HL-60 (cell line): ENCODE measurements at places on chromosomes 5 and 9.
A peak's percentile ranks its signal among the peaks of the same experiment; 100 is the strongest.

- DNase-seq = no peak
These were observed 567.1 kb downstream of the CSNK1G3 start for GRCh38 chr5:124079062-124079461.

DNA sequence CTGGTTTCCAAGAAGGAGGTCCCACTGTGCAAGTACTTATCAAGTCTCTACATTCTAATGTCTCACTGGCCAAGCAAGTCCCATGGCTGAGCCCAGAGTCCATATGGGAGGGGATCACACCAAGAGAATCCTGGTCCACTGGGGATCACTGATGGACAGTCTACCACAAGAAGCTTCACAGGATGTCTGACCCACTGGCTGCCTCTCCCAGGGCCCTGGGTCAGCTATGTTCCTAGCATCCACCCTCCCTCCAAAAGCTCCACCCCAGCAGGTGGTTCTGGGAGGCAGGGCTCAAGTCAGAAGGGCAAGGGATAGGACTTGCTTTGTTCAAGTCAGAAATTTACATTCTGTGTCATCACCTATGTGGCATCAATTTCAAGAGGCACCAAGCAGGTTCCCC lies 508.5 kb downstream of the BNC2 start:
- no peak for DNase-seq

GRCh38 chr9:114850871-114851270 lies 45.0 kb upstream of the TNFSF15 start:
- DNase-seq = no peak

GRCh38 chr9:34591248-34591916 lies 1.9 kb upstream of the CNTFR start:
- peak; percentile 57 for DNase-seq

- DNase-seq = no peak
These were observed 192.3 kb upstream of the GLRA1 start for GRCh38 chr5:152116934-152117333.

DNA sequence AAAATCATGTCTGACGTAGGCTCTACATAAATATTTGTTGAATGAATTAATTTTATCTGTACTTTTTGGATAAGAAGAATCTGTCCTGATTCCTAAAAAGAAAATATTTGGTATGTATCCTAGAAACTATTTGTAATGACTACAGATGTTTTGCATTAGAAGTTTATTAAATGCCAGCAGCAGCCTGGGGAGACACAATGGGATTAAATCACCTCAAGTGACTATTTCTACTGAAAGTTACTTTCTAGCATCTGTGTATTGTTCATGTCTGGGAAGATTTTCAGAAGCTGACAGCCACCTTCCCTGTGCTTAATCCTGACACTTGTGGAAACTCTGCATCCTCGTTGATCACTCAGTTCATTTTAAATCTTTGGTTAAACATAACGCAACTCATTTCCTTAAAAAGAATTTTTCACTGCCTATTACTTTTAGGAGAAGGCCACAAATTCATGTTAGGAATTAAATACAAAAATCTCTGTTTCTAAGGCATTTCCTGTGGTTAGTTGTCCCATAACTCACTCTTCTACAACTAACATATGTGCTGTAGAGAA lies 209.3 kb upstream of the PPP1R2B start:
- DNase-seq = no peak

DNA sequence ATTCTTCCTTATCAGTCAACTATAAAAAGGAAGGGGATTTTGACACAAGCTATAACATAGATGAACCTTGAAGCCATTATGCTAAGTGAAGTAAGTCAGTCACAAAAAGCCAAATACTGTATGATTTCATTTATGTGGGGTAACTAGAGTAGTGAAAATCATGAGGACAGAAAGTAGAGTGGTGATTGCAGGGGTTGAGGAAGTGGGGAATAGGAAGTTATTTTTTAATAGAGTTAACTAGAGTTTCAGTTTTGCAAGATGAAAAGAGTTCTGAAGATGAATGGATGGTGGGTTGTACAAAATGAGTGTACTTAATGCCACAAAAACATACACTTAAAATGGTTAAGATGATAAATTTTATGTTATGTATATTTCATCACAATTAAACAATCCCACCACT lies 65.4 kb upstream of the FAM174A start:
- no peak for DNase-seq

DNA sequence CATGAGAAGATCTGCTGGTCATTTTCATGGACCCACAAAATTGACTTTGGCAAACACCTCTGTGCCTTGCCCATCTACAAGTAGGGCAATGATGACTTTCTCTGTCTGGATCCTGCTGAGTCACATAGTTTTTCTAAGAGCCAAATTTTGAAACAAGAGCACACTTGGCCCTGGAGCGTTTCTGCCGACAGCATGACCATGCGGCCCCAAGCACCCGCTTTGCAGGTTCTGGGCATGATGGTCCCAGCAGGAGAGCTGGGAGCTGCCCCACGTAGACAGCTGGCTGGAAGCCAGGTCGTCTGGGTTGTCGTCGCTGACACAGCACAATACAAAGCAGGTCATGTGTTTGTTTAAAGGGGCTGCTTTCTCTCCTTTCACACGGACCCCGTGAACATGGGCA lies 159.8 kb downstream of the SYK start:
- DNase-seq = no peak

- peak; percentile 15 for DNase-seq
These were observed 171.3 kb downstream of the GDNF start for GRCh38 chr5:37668524-37669047.

DNA sequence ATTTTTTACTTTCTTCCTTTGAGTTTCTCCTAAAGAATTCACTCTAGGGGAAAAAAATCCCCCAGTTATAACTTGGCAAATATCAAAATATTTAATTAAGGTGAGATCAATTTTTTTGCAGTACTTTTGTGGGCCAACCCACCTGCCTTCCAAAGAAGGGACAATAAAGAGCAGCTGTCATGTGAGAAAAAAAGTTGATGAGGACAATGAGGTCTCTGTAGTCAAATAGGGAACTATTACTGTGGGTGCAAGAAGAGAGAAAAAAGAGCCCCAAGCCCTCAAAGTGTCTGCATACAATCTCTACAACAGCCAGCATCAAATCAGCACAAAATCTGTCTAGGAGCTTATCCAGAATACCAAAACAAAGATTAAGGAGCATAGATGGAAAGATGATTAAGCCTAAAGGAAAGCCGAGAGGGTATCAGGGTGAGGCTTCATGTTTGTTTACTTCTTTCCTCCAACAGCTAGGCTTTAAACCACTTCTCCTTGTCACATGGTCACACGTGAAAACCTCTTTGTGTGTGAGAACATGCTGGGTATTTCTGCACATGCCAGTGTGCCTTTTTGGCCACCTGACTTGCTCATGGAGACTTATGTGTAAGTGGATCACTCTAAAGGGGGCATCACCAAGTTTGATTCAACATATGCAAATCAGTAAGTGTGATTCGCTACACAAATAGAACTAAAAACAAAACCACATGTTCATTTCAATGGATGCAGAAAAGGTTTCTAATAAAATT lies 19.2 kb upstream of the FYB1 start:
- no peak for DNase-seq

DNA sequence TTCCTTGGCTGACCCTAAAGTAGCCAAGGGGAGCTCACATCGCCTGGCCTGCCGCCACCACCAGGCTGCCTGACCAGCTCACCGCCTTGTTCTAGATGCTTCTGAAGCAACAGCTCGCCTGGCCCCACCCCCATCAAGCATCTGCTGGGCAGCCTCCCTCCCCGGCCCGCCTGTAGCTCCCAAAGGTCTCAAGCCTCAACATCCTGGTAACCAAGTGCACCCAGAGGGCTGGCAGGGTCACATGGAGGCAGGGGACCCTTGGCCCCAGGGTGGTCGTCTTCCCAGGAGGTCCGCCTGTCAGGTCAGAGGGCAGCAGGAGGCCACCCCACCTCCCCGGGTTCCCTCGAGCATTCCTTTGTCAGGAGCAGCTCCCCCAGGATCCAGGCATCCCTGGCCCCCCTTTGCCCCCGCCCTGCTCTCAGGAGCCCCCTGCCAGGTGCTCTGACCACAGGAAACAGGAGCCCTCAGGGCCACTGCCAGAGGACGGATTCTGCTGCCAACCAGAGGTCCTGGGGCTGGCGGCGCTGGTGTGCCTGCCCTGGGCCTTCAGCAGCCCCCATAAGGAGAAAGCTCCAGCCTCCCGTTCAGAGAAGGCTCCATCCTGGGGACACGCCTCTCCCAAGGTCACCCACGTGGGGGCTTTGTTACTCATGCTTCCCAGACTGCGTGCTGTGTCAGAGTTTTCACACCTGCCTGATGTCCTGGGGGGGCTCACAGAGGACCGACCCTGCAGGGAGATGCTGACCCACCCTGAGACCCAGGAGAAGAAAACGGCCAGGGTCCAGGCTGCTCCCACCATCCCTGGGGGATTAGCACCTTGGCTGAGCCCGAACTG lies 3.5 kb upstream of the LRRC14B start:
- no peak for DNase-seq

DNA sequence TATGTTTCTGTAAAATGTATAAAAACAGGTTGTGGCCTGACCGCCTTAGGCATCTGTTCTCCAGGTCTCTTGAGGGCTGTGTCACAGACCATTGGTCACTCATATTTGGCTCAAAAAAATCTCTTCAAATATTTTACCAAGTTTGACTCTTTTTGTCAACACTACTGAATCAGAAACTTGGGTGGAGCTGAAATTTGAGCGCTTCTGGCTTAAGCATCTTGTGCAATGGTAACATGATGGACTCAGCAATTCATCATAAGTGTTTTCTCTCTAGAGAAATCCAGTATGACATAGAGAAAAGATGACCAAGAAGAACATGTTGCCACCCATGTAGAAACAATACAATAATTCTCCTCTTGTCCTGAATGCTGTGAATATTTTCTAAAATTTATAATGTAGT lies 387.9 kb downstream of the MAT2B start:
- no peak for DNase-seq

DNA sequence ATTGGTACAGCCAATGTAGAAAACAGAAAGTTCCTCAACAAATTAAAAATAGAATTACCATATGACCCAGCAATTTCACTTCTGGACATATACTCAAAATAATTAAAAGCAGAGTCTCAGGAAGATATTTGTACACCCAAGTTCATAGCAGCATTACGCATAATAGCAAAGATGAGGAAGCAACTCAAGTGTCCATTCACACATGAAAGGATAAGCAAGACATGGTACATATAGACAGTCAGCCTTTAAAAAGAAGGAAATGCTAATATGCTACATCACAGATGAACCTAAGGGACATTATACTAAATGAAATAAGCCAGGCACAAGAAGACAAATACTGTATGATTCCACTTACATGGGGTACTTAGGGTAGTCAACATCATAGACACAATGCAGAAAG lies 76.7 kb downstream of the ANXA2R start:
- no peak for DNase-seq

GRCh38 chr9:121098567-121099198 lies 23.9 kb downstream of the CNTRL start:
- DNase-seq = no peak

GRCh38 chr9:121303456-121304451 lies 35.8 kb downstream of the GSN start:
- no peak for DNase-seq

DNA sequence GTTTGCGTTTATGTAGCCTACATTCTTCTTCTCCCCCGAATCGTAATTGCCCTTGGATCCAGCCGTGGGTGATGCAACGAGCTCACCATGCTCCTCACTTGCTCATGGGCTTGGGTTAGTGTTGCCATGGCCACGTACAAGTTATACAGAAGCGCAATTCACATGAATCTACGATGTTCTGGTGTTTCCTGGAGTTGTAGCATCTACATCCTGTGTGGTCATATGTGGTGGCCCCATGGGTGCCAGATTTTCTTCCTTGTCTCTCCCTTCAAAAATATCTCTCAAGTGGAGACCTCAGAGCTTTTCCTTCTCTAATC lies 115.3 kb downstream of the TLE4 start:
- DNase-seq = no peak

- no peak for DNase-seq
These were observed 120.0 kb downstream of the DAB2IP start for GRCh38 chr9:121771418-121771817.

GRCh38 chr9:92966518-92966800 lies 19.1 kb downstream of the FGD3 start:
- no peak for DNase-seq

DNA sequence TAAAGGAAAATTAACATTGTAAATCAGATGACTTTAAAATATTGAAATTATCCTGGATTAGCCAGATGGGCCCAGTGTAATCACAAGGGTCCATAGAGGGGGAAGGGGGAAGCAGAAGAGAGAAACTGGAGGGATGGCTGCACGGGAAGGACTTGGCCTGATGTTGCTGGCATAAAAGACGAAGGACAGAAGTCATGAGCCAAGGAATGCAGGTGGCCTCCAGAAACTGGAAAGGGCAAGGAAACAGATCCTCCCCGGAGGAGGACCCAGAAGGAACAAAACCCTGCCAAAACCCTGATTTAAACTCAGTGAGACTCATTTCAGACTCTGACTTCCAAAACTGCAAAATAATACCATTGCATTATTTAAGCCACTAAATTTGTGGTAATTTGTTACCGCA lies 100.2 kb downstream of the ADAMTS2 start:
- no peak for DNase-seq

GRCh38 chr5:16615741-16616535 lies 859 bp downstream of the RETREG1 start:
- no peak for DNase-seq

DNA sequence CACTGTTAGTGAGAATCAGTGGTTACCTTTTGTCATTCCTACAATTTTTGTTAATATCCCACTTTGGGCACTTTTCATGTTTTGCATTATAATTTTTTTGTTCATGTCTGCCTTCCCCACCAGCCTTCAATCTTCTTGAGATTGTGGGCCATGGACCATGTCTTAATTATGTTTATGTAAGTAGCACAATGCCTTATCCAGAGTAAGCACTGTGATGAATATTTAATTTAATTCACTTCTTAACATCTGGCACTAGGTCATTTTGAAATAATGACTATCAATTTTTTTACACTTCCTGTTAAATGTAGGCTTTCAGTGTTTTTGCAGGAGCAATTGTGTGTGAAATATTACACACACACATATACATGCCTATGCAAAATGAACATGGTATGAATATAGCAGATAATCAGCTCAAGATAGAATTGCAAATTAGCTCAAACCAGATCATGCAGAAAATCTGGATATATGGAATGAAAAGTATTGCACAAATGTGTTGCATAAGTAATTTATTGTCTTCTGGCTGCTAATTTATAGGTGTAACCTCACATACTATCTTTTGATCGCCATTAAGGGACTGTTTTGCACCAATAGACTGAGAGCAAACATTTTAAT lies 5.3 kb upstream of the SHOC1 start:
- DNase-seq = no peak

GRCh38 chr5:95032801-95033200 lies 252.1 kb downstream of the MCTP1 start:
- DNase-seq = no peak

DNA sequence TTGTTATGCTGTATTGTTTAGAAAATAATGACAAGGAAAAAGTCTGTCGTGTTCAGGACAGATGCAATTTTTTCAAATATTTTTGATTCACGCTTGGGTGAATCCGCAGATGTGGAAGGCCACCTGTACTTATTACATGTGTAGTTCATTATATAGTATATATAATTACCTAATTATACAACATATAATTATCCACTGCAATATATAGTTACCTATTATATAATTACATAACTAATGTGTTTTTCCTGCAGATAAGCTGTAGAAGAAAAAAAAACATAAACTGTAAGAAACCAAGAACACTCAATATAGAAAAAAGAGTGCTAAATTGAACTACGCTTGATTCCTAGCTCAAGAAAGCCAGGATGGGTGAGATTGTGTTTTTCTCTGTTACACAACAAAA lies 93.6 kb upstream of the RANBP3L start:
- DNase-seq = no peak

GRCh38 chr5:20300110-20300509 lies 312.1 kb upstream of the CDH18 start:
- no peak for DNase-seq

GRCh38 chr5:67170767-67171166 lies 25.8 kb downstream of the CD180 start:
- no peak for DNase-seq
